ENCODE measurements at places on chromosomes 3 and 15.

DNA sequence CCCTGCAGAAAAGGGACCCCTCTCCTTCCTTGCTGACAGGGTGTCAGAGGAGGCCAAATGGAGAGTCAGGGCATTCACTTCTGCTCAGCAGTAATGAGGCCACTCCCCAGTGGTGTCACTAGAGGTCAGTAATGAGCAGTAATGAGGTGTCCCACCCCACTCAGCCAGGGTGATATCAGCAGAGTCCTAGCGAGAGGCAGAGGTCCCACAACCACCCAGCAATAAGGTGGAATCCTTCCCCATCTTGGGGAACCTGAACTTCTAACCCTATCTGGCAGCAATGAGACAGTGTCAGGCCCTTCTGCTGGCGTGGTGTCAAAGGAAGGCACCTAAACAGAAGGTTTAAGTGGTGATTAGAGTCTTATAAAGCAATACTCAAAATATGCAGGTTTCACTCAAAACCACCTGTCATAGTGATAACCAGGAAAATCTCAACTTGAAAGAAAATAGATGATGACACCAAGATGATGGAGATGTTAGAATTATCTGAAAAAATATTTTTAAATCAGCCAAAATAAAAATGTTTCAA is 12.9 kb downstream of the OCA2 start:
- peak; percentile 31 for DNase-seq

- DNase-seq: peak; percentile 78
Observed at GRCh38 chr3:155682426-155683343, 62.2 kb downstream of the PLCH1 start.

GRCh38 chr3:88168171-88168570 is 18.4 kb downstream of the C3orf38 start:
- DNase-seq: no peak

DNA sequence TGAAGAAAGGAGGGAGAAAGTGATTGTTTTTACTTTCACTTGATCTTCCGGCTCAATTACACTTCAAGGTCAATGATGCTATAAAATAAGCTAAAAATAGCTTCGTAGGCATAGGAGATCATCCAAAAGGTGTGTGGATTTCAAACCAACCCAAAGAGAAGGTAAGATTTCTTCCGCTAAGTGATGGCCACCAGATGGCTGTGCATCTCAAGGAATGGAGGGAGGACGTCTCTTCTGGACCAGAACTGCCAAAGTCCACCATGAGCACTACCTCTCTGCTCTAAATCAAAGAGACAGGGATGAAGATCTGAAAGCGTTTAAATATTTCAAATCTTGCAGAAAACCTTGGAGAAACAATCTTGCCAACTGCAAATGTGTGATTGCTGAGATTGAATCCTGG is 199.1 kb upstream of the ZPLD1 start:
- DNase-seq: peak; percentile 18

GRCh38 chr3:156477323-156477722 is 77.6 kb downstream of the SSR3 start:
- no peak for DNase-seq

- DNase-seq: no peak
Observed at GRCh38 chr3:27535809-27536392, 51.7 kb upstream of the SLC4A7 start.

DNA sequence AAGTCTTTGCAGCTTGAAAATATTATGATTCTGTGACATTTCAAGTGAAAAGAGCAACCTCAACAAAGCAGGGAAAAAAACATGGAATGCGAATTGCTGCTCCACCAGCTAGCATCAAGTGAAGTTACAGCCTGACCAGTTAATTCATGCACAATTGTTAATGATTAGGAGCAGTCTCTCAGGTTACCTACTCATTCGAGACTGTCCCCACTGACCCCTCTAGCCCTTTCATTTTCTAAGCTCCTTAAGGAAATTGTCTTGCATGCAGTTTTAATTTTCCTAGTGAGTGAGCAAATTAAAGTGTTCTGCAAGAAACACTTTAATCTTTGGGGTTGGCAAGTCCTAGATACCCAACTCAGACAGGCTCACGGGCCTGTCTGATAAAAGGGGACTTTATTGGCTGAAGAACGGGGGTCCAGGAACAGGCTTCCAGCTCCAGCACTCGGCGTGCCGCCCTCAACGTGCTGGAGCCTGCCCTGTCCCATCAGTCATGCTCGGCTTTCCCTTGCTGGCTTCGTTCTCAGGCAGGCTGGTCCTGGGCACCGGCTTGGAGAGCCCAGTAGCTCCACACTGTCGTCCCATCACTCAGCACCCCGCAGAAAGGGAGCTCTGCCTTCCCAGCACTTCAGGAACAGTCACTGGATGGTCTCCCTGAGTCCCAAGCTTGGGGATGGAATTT is 18.3 kb downstream of the PODXL2 start:
- DNase-seq: no peak

- DNase-seq: no peak
Observed at GRCh38 chr3:21138085-21138484, 612.9 kb downstream of the ZNF385D start.

DNA sequence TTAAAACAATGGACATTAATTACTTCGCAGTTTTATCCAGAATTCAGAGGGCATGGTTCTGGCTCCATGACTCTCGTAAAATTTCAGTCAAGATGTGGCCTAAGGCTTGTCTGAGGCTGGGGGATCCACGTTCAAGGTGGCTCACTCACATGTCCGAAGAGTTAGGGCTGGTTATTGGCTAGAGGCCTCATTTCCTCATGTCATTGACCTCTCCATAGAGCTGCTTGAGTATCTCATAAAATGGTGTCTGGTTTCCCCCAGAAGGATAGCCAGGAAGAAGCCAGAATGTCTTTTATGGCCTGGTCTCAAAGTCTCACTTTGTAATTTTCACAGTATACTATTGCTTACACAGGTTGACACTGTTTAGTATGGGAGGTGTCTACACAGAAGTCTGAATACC is 67.3 kb upstream of the DCBLD2 start:
- DNase-seq: no peak

DNA sequence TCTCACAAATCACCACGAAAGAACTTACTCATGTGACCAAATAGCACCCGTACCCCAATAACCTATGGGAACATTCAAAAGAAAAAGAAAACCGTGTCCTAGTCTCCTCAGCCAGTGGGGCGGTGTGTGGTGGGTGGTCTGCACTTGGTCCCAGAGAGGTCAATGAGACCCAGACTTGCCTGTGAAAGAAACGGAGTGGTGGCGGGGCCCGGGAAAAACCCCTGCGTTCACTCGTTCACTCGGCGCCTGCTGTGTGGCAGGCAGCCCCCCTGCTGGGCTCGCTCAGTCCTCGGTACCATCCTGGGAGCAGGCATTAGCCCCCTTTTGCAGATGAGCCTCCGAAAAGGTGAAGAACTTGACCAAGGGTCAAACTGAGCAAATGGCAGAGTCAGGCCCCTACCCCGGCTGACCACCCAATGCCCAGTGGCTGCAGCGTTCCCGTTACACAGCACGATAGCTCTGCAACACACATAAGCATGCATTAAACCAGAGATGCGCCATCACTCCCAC is 36.0 kb downstream of the ZDHHC19 start:
- DNase-seq: no peak

- no peak for DNase-seq
Observed at GRCh38 chr3:5389057-5389456, 201.6 kb downstream of the EDEM1 start.

DNA sequence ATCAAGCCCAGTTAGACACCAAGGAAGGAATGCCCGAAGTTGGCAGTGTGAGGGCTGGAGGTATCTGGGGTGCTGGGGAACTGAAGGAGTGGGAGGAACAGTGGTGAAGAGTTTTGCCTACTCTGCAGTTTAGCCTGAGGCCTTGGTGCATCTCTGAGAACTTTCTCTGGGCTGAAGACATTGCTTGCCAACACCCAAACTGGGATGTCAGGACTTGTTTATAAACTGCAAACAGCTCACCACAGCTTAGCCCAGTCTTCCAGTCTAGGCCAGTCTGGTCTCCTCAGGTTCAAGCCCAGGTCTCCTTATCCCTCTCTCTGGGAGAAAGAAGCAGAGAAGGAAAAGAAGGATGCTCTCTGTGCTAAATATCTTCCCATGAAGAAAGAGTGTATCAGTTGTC is 68.0 kb upstream of the BOC start:
- no peak for DNase-seq

DNA sequence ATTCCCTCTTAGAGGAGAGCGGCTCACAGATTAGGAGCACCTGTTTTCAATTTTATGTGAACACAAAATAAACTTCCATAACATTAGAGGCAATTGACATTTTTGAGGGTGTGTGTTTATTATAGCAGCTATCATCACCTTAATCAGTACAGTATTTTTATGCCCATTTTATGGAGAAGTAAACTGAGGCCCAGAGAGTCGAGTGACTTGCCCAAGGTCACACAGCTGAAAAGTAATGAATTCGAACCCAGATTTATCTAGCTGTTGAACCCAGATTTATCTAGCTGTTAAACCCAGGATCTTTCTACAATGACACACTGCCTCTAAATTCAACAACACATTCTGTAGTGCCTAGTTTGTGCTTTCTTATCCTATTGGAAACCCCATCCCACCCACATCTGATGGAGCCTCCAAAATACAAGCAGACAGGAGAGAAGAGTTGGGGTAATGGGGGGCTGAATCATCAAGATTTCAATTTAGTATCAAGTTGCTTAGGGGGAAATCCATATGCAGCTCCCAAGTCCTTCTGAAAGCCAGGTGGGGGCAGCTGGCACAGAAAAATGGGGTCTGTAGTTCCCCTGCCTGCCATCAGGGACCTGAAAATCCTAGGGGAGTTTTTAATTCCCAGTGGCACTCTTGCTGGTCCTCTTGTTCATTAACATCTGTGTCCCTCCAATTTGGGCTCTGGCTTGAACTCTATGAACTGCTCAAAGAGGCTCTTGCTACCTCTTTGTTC is 50.4 kb upstream of the TRA2B start:
- DNase-seq: no peak

DNA sequence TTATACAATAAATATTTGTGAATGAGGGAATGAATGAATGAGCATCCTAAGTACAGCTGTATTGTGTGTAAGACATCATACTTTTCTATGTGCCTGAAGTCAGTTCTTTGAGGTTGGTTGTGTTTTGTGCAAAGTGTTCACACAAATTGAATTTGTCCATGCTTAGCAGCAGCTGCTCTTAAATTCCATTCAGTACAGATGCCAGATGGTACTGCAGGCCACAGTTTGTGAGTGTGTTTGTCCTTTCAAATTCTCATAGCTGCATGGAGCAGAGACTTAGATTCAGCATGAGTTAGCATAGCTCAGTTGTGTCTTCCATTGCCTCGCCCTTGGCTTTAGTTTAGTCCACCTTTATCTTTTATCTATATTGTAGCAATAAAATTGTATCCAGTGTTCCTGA is 3.8 kb upstream of the ZNF385D start:
- no peak for DNase-seq
